ENCODE measurements at places on chromosomes 1 and 21. TPM values are rescaled to one million over a fixed set of nuclear protein-coding genes. Genes with fewer than 3 reads are reported as not detected.
A peak's percentile ranks its signal among the peaks of the same experiment; 100 is the strongest.

- DNase-seq, result no peak
Observed at GRCh38 chr1:85816606-85817005, 108.4 kb upstream of the ZNHIT6 start.

DNA sequence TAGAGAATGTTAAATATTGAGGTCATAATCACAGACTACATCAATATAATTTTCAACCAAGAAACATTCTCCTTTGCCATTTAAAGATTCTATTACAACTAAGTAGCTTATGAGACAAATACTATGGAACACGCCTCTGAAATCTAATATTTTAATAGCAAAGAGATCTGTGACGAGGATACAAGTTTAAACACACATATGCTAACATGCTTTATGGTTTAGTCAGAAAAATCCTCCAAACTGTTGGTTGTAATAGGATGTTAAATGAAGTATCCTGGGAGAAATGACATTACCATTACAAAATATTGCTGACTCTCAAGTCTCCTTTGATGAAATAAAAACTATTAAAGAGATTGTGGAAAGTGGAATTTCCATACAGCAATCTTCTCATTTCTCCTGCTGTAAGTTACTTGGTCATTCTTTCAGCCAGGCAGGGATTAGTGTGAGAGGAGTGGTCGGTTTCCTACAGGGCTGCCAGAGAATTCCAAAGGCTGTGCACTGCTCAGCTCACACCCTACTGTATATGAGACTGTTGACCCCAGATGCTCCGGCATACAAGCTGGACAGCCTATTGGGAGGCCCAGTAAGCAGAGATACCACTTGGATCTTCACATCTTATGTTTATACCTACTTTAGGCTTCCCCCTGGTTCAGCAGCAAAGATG is 26.6 kb downstream of the SCYL3 start:
- DNase-seq, result no peak

- no peak for DNase-seq
Observed at GRCh38 chr1:198157847-198158725, 1.3 kb downstream of the NEK7 start.

- no peak for DNase-seq
Observed at GRCh38 chr21:34132926-34133325, 59.5 kb downstream of the MRPS6 start.

DNA sequence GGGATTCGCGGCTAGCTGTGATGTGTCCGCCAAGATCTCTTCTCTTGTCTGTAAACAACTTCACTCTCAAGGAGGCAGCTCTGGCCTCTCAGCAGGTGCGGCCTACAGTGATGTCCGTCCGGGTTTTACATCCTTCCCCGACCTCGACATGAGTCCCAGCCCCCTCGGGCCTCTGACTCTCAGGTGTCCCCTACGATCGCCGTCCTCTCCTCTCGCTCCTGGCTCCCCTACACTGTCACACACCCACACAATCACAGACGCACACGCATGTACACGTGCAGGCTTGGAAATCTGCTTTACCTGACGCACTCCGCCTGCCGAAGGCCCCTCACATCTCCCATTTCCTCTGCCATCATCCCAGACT is 797 bp upstream of the RSPH1 start:
- peak; percentile 29 for DNase-seq

GRCh38 chr1:204130981-204131892 is 20.6 kb downstream of the ETNK2 start:
- peak; percentile 49 for DNase-seq

- no peak for DNase-seq
Observed at GRCh38 chr1:221606256-221606655, 135.6 kb downstream of the DUSP10 start.

DNA sequence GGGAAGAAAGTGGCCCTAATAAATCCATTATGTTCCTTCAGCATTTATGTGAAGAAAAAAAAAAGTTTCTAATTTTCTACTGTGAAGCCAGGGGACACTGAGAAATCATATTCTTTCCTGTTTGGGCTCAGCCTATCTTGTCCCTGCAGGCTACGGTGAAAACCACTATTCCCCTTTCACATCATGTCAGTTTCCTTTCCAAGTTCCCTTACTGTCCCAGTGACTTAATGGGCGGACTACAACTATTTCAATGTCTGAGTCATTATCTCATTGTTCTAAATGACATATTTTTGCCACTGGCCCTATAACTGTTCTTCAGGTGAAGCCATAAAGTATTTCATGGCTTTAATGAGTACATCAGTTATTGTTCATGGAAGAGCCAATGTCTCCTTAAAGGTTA is 71.3 kb upstream of the BEND5 start:
- DNase-seq, result no peak

DNA sequence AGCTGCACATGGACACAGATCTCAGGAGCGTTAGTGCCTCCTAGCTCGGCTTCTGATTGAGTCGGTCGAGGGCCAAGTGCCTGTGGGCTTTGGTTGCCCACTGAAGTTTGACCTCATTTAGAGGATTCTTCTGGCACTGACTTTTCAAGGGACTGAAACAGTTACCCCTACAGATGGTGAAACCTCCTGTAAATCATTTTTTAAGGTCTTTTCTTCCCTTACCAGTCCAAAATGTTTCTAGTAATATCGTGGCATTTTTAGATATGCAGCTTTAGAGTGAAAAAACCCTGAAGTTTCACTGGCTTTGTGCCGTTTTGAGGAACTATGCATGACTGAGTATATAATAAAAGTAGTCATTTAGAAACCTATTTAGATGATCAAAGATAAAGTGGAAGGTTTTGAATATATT is 34.7 kb upstream of the L1TD1 start:
- DNase-seq, result no peak

DNA sequence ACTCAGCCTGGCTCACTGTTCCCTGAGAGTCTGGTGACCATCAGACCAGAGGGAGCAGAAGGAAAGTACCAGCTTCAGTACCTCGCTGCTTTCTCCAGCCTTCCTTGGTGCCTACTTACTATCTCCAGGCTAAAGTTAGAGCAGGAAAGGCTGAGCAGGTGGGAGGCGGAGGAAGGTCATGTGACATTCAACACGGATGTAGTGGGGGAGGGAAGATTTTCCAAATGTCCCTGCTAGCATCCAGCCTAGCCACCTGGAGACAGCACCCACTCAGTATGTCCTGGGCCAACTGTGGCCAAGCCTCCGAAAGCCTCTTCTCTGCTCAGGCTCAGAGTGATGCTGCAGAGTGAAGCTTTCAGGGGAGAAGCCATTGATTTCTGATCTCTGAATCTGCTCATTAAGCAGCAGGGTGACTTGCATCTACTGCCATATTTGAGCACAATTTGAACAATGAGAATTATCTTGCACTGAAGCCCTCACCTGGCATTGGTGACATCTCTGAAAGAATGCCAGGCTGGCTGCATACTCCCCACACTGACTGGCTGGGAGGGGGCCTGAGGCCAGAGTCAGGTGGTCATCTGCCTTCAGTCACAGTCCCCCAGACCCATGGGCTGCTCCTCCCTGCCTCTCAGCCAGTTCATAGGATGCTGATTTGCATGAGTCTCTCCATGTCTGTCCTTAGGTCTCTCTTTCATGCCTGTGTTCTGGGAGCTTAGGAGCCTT is 86.2 kb downstream of the KCND3 start:
- no peak for DNase-seq

DNA sequence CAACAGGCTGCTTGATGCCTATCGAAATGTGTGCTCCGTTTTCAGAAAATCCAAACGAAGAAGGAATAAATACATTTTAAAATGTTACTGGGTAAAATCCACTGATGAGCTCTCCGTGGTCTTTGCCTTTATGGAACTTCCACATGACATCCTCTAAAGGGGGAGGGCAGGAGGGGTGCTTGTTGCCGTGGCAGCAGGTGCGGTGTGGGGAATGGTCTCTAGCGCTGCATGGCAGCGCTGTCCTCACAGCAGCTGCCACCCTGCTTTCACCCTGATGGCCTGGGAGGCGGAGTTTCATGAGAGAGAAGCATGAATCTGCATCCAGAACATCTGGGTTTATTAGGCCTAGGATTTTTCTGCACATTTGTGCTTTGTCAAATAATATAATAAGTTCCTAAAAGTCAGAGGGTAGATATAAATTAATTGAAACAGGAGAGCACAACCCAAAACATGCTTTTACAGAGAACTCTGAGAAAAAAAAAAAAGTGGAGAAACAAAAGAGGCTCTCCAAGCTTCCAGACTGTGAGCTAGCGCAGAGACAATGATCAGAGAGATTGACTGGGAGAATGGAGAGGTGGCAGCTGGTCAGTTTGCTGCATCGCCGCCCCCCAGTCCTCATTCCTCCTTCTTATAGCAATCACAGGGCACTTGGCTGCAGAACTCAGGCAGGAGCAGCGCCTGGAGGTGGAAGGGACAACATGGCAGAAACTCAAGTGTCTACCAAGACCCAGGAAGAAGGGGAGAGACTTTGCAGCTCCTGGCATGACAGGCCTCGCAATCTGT is 228.6 kb downstream of the DSCAM start:
- no peak for DNase-seq

GRCh38 chr1:75134647-75135572 is 722 bp downstream of the LHX8 start:
- DNase-seq, result no peak

- no peak for DNase-seq
Observed at GRCh38 chr1:178330153-178330552, 166.6 kb downstream of the CLEC20A start.

DNA sequence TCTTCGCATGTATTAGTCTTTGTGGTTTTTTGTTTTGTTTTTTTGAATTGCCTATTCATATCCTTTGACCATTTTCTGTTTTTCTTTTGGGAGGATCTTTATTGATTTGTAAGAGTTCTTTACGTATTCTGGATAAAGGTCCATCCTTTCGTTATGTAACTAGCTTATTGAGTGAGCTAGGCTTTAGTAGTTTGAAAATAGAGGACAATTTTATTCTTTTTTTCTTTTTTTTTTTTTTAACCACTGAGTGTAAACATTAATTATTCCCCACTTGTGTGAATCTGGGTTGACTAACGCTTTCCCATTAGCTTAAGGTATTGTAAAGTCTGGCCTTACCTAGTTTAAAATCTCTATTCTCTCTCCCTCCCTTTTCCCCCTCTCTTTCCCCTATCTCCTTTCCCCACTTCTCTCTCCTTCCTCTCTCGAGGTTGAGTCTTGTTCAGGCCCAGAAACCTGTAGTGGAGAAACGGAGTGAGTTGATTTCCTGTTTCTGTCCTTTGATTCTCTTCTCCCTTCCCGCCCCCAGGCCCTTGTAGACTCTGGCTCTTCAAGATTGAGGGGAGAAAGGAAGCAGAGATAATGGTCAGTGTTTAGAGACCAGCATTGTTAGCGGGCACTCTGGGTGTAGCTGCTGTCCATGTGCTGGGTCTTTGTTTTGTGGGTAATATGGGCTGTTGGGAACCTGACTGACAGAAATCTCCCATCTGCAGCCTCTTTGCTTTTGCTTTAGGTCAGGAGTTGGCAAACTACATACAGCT is 1.5 kb downstream of the MORC3 start:
- no peak for DNase-seq

Gene DNM3
- 2.8 TPM for total RNA-seq

Gene FYB2
- total RNA-seq, result 0.97 TPM

Gene GABRD
- total RNA-seq, result 0.29 TPM

Gene SON
- 152 TPM for total RNA-seq

Gene PRDX6
- 783 TPM for total RNA-seq

Gene SH3BP5L
- total RNA-seq, result 18.5 TPM

Gene TEX38
- total RNA-seq, result 0.35 TPM

Gene FCRL1
- total RNA-seq, result not detected

Gene RHOU
- total RNA-seq, result 16.5 TPM

Data from left cardiac atrium (tissue), 4 donors.